ENCODE measurements at places on chromosomes 12 and 14.

DNA sequence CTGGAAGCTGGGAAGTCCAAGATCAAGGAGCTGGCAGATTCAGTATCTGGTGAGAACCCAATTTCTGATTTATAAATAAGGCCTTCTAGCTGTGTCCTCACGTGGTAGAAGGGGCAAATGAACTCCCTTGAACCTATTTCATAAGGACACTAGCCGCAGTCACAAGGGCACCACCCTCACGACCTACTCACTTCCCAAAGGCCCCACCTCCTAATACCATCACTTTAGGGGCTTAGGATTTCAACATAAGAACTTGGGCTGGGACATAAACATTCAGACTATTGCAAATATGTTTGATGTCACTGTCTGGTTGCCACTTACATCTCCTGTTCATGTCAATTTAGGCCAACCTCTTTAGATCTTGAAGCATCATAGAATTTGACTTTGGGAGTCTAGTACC lies 10.8 kb upstream of the CNIH1 start:
- no peak for DNase-seq

- no peak for DNase-seq
These were observed 253.1 kb downstream of the ANO2 start for GRCh38 chr12:5691943-5692342.

- no peak for DNase-seq
These were observed 7.1 kb upstream of the DNAAF2 start for GRCh38 chr14:49642163-49642562.

DNA sequence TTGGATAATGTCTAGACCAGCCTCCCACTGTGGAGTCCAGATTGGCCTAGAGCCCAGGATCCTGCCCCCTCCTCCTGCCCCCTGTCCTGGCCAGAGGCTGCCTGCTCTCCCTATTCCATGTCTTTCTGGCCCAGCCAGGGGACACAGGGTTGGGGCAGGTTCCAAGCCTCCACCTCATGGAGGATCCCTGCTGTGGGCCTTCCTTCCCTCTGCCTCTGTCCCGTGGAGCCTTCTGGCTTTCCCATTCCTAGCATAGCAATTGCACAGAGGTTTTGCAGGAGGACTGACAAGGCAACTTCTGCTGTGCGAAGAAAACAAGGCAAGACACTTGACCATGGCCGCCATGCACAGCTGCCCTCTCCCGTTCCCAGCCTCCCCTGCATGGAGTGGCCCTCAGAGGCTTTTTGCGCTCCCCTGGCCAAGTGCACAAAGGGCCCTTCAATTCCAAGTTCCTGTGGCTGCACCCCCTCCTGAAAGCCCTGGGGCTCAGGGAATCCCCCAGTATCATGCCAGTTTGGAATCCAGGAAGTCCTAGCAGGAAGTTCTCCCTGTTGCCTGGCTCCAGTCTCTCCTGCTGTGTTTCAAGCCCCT lies 42.1 kb downstream of the KRT80 start:
- no peak for DNase-seq

- no peak for DNase-seq
These were observed 117.6 kb upstream of the TMCC3 start for GRCh38 chr12:94767956-94768355.

GRCh38 chr12:62466018-62466593 lies 520 bp upstream of the MON2 start:
- no peak for DNase-seq

DNA sequence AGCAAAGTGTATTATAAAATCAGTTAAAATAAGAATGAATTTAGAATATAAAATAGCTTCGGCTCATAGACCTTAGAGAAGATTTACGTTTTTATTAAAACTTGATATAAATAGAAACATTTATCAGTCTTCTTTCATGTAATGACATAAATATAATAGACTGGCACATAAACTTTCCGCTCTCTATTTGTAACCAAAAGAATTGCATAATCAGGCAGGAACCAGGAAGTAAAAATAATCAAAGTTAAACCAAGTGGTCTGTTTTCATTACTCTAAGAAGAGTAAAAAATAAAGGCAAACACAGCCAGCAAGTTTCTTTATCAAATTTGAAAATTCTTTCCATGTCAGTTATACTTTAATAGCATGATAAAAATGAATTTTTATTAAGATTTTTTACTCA lies 46.3 kb upstream of the ATP2A2 start:
- no peak for DNase-seq

DNA sequence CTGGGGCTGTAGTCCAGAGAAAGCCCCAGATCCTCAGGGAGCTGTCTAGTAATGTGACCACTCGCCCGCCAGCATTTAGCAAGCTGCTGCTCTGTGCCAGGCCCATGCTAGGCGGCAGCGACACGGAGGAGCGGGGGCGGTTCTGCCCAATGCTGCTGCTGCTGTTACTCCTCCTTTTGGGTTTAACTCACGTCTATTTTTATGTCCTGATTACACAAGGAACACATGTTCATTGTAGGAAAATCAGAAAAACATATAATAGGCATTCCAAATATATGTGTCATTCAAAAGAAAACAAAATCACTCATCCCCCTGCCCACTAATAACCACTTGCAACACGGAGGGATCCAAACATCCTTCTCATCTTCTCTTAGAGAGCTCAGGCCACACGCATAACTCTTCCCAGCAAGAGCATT lies 30.4 kb downstream of the CCDC92 start:
- peak; percentile 90 for DNase-seq

DNA sequence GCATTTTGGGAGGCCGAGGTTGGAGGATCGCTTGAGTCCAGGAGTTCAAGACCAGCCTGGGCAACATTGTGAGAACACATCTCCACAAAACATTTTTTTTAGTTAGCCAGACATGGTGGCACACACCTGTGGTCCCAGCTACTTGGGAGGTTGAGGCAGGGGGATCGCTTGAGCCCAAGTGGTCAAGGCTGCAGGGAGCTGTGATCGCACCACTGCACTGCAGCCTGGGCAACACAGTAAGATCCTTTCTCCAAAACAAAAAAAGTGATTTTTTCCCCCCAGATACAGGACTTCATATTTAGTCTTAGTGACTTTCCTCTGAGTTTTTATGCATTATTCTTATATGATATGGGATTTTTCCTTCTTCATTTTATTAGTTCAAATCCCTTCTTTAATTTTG lies 20.2 kb downstream of the OXA1L start:
- DNase-seq, result no peak

GRCh38 chr12:69239922-69240630 lies 707 bp downstream of the CPSF6 start:
- no peak for DNase-seq

DNA sequence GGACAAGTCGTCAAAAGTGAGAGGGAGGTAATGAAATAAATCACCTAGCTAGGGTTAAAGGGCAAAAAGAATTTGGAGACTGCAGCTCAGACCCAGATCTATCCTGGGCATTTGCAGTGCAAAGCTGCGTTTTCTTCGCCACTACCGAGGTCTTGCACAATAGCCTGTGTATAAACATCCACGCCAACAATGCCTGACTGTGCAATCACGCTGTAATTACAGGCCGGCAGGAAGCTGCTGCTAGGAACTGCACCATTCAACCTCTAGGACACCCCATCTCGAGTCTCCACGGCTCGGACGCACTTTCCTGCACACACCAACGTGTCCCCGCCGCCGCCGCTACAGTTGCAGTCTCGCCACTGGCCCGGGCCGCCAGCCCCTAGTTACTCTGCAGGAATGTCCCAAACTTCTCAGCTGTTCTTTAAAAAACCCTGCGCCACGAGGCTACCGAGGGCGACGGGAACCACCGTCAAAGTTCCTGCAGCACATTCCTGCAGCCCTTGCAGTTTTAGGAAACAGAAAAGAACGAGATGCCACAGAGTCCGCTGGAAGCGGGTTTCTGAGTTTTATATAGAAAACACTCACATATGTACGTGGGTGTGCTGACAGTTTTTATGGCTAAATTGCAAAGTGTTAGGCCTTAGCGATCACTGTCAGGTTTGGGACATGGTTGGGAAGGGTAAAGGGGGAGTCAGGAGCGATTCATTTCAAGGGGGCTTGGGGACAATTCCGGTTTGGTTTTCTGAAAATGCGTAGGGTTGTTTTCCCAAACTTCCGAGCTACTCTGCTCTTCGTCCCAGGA lies 65.6 kb upstream of the PTGR2 start:
- peak; percentile 77 for DNase-seq

- DNase-seq, result no peak
These were observed 4.9 kb downstream of the AMN start for GRCh38 chr14:102927346-102927877.

GRCh38 chr12:48970702-48971334 lies 717 bp downstream of the WNT10B start:
- DNase-seq, result no peak

DNA sequence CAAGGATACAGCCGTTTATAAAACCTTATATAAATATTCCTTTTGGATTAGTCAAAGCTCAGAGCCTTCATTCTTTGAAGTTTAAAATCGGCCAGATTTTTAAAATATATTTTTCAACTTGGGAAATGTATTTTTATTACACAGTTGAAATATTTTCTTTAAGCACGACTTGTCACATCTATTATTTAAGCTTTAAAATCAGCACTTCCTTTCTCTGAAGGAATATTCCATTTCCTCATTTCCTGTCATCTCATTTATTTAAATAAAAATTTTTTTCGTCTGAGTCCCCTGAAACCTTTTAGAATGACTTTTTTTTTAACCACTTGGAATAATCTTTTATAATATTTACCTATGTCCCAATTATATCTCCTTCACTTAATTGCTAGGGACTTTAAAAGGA lies 107.5 kb upstream of the PDE3A start:
- DNase-seq, result no peak

DNA sequence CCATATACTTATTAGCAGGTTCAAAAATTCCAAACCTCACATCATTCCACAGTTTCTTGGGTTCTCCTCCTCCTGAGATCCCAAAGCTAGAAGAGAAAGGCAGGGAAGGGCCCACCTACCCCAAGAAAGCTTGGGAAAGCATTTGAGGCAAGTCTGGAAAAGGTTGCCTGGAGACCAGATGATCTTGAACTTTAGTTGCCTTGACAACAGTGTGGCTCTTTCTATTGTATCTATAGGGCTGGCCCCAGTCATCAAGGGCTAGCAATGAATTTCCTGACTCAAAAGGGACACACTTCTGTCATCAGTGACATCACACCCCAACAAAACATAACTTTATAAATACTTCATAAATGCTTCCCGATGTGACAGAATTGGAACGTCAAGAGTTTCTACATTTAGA lies 40.0 kb downstream of the ZFYVE1 start:
- no peak for DNase-seq

GRCh38 chr12:59044791-59045190 lies 124.5 kb upstream of the LRIG3 start:
- DNase-seq, result no peak

DNA sequence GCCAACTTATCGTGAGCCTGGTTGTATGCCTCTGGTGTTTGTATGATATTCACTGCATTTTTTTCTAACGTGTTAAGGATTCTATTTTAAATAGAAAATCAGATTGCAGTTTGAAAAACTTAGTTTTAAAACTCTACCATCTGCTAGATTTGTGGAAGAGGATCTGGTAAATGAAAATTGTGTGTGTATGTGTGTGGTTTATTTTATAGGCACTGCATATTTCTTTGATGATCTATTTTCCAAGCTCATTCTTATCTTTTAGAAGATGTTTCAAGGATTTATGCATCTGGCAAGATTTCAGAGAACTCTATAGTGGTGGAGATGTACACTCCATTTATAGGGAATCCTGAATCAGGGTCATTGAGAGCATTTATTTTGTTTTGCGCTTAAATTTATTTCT lies 69.8 kb downstream of the HMGA2 start:
- DNase-seq, result no peak

DNA sequence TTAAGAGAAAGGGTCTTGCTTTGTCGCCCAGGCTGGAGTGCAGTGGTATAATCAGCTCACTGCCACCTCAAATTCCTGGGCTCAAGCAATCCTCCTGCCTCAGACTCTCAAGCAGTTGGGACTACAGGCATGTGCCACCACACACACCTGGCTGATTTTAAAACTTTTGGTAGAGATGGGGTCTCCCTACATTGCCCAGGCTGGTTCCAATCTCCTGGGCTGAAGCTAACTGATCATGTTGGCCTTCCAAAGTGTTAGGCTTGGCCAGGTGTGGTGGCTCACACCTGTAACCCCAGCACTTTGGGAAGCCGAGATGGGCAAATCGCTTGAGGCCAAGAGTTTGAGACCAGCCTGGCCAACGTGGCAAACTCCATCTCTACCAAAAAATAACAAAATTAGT lies 43.9 kb upstream of the GCH1 start:
- DNase-seq, result no peak

- no peak for DNase-seq
These were observed 1.4 kb downstream of the ACAD10 start for GRCh38 chr12:111687255-111687654.

DNA sequence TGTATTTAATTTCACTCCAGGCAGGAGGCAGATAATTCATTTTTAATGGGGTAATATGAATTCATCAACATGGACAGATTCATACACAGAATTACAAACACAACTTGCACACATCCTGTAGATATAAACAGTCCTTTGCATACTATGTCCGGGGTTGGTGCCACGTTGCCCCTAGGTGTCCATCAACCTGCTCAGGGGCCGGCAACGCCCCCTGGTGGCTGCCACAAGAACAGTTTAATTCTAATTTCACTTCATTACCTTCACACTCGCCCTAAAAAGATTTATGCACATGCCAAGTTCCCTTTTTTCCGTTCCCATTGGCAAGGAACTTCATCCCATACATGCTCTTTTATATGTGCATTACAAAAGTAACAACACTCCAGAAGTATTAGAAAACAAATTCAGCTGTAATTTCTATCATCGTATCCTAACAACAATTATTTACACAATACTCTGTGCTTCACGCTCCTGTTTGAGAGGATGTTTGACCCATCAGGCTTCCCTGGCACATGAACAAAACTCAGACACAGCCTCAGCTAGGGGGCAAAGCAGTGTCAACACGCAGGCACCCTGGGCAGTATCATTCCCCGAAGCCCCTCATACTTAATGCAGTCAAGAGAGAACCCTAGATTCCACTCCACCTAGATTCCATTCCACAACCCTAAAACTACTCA lies 15.5 kb downstream of the MANSC1 start:
- DNase-seq, result no peak

DNA sequence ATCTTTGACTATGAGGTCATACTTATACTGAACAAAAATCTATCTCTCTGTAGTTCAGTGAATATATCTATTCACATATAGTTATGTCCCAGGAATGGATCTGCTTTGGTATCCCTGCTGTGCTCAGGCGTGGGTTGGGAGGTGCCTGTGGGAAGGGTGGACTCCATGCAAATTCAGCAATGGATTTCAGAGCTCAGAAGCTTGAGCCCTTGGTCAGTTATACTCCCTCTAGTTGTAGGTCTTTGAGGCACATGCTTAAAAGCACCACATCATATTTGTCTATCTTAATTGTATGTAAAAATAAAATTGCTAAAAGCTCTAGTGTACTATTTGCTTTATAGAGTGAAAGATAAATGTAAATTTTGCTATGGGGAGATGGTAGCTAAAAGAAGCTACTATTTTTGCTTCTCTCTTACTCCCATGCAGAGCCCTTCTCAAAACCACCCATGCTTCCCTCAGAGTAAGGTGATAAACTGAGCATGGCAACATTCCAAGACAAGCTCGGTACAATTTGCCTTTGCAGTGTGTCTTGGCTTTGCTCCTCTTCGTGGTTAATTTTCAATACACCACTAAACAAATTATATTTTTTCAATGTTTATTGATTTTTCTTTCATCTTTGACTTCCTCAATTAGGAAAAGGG lies 54.9 kb downstream of the SLC16A7 start:
- DNase-seq, result no peak

GRCh38 chr14:62654641-62655040 lies 390.6 kb downstream of the KCNH5 start:
- DNase-seq, result peak; percentile 2

- DNase-seq, result no peak
These were observed 65.9 kb upstream of the FBRSL1 start for GRCh38 chr12:132423820-132424645.

Data from GM04503 (cell line).